ENCODE measurements at places on chromosomes 5 and 9. TPM values are rescaled to one million over a fixed set of nuclear protein-coding genes. Genes with fewer than 3 reads are reported as not detected.

DNA sequence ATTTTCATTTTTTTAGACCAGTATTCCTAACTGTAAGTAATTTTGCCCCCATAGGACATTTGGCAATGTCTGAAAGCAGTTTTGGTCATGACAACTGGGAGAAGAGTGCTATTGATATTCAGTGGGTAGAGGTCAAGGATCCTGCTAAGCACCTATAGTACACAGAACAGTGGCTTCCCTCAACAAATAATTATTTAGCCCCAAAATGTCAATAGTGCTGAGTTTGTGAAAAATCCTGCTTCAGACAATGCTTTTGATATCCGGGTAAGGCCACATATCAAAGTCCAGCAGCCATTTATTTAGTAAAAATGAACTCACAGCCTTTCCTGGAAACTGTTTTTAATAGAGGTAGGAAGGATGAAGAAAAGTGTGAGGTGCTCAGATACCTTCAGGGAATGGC lies 8.1 kb upstream of the TARS1 start:
- no peak overlapping the region for H3K4me3 ChIP-seq
- H3K27ac ChIP-seq, result no peak overlapping the region
- no peaks in the 10 kb centered on the region for H3K4me1 ChIP-seq
- no peaks in the 10 kb centered on the region for H3K36me3 ChIP-seq

GRCh38 chr5:151128817-151129216 lies 28.8 kb downstream of the ANXA6 start:
- H3K27ac ChIP-seq, result no peak overlapping the region
- no peaks in the 10 kb centered on the region for H3K4me1 ChIP-seq
- H3K36me3 ChIP-seq, result no peaks in the 10 kb centered on the region
- H3K4me3 ChIP-seq, result no peak overlapping the region
- no peak for DNase-seq
- H3K27me3 ChIP-seq, result no peaks in the 10 kb centered on the region

GRCh38 chr9:124639637-124640036 lies 131.5 kb downstream of the NR6A1 start:
- H3K36me3 ChIP-seq, result no peaks in the 10 kb centered on the region
- H3K27ac ChIP-seq, result no peak overlapping the region
- DNase-seq, result no peak
- no peaks in the 10 kb centered on the region for H3K27me3 ChIP-seq

DNA sequence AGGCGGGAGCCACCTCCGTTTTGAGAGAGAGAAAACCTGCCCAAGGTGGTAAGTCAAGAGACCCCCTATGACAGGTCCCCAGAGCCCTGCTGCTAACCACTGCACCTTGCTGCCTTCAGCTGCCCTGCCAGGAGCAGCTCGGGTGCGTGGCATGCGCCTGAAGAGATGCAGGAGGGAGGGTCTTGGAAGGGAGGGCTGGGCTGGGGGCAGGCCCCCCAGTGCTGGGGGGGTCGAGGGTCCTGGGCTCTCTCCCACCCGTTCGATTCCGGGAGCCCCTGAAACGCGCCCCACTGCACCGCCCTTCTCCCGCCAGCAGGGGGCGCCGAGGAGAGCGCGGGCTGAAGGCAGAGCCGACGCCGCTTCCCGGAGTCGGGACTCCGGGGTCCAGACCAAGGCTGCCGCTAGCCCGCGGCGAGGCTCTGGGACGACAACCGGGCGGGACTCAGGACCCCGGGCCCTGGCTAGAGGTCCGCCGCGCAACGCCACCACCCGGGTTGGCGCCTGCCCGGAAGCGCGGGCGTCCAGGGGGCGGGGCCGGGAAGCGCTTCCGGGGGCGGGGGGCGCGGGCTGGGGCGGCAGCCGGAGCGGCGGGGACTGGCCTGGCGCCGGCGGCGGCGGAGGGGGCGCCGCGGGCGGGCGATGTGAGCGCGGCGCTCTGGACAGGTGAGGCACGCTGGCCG lies at the start of gene ZBTB34:
Gene ZBTB34, plus strand, starts transcription at position 563 of the 680 bp plus-strand sequence. CDS start 18,761 bp downstream, outside the sequence.
- H3K4me1 ChIP-seq, result no peaks in the 10 kb centered on the region
- H3K36me3 ChIP-seq, result no peaks in the 10 kb centered on the region
- peak; percentile 66 for DNase-seq
- H3K27ac ChIP-seq, result peak within 1 kb of the TSS; percentile 96

- H3K4me3 ChIP-seq, result no peak overlapping the region
- H3K4me1 ChIP-seq, result no peaks in the 10 kb centered on the region
- H3K27ac ChIP-seq, result no peak overlapping the region
- no peak for DNase-seq
- no peaks in the 10 kb centered on the region for H3K36me3 ChIP-seq
These were observed 47.8 kb downstream of the KDM4C start for GRCh38 chr9:6805532-6805931.

GRCh38 chr5:152465140-152465539 lies 60.1 kb upstream of the NMUR2 start:
- H3K27ac ChIP-seq, result no peak overlapping the region
- no peaks in the 10 kb centered on the region for H3K4me1 ChIP-seq
- H3K36me3 ChIP-seq, result no peaks in the 10 kb centered on the region
- no peak overlapping the region for H3K4me3 ChIP-seq

DNA sequence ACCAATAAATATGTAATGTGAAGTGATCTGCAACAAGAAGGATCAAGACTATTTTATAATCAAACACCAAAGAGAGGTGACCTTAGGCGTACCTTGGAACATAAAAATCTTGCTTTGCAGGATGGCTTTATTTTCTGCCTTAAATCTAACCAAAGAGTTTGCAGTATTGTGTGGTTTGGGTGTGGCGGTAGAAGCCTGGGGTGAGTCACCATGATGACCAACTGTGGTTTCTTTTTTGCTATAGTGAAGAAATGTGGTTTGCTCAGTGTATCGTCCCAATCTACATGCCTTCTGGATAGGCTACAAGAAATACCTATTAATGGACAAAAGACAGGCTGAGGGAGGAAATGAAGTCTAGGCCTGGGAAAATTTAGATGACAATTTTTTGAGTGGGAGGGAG lies 5.1 kb upstream of the CAST start:
- no peak for DNase-seq
- H3K4me1 ChIP-seq, result no peaks in the 10 kb centered on the region
- H3K36me3 ChIP-seq, result no peaks in the 10 kb centered on the region
- no peaks in the 10 kb centered on the region for H3K27me3 ChIP-seq

DNA sequence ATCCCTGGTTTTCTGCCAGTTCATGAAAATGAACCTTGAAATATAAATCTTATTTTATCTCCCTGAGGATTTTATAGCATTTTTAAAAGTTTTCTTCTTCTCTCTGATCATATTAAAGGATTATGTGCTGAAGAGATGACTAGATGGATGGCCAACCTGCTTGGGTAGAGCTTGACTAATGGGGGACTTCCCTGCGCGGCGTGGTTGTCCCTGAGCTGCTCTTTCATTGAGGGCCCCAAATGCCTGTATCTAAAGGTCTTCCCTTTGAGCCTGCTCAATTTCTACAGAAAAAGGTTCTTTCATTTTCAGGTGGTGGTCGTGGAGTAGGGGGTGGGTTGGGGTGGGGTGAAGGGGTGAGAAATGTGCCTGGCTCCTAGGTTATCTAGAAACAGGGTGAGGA lies 20.5 kb upstream of the CDKN2AIPNL start:
- no peak overlapping the region for H3K4me3 ChIP-seq
- H3K4me1 ChIP-seq, result no peaks in the 10 kb centered on the region
- no peak overlapping the region for H3K27ac ChIP-seq
- no peak for DNase-seq
- no peaks in the 10 kb centered on the region for H3K27me3 ChIP-seq

- no peak for DNase-seq
- peak overlapping the region; percentile 91 for H3K27ac ChIP-seq
- H3K4me3 ChIP-seq, result no peak overlapping the region
- peaks cover 5% of the 10 kb centered on the region for H3K4me1 ChIP-seq
- H3K36me3 ChIP-seq, result no peaks in the 10 kb centered on the region
These were observed 41.2 kb upstream of the ABCA1 start for GRCh38 chr9:104969116-104969515.

GRCh38 chr5:135151256-135151655 lies 117.2 kb upstream of the PITX1 start:
- no peaks in the 10 kb centered on the region for H3K4me1 ChIP-seq
- DNase-seq, result no peak
- H3K27ac ChIP-seq, result no peak overlapping the region
- H3K4me3 ChIP-seq, result no peak overlapping the region
- no peaks in the 10 kb centered on the region for H3K36me3 ChIP-seq

- no peaks in the 10 kb centered on the region for H3K4me1 ChIP-seq
- no peak for DNase-seq
- no peaks in the 10 kb centered on the region for H3K36me3 ChIP-seq
- H3K27me3 ChIP-seq, result no peaks in the 10 kb centered on the region
These were observed 637.6 kb upstream of the SGCD start for GRCh38 chr5:155689406-155689805.

- peaks cover 4% of the 10 kb centered on the region for H3K4me1 ChIP-seq
- no peak for DNase-seq
- no peaks in the 10 kb centered on the region for H3K27me3 ChIP-seq
- no peak overlapping the region for H3K27ac ChIP-seq
- peak overlapping the region; percentile 12 for H3K4me3 ChIP-seq
These were observed 1.4 kb downstream of the EFNA5 start for GRCh38 chr5:107669096-107670031.

DNA sequence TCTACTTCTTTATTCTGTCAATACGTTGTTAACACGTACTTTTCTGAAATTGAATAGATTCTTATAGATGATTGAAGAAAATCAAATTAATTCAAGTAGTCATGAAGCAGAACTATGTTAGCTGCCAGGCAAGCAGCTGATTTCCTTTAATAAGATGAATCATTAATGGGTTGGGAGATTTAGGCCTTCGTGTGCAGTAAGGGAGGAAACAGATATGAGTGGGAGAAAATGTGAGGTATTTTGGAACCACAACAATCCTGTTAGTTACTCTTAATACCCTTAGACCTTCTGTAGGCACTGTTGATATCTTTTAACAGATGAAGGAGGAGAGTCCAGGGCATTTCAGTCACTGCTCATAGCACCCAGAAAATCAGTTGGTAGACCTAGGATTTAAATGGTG lies 121.0 kb downstream of the AOPEP start:
- H3K27me3 ChIP-seq, result no peaks in the 10 kb centered on the region
- DNase-seq, result no peak
- no peaks in the 10 kb centered on the region for H3K4me1 ChIP-seq
- no peaks in the 10 kb centered on the region for H3K36me3 ChIP-seq
- no peak overlapping the region for H3K4me3 ChIP-seq

- no peaks in the 10 kb centered on the region for H3K27me3 ChIP-seq
- H3K36me3 ChIP-seq, result no peaks in the 10 kb centered on the region
- H3K4me1 ChIP-seq, result no peaks in the 10 kb centered on the region
- no peak for DNase-seq
- no peak overlapping the region for H3K4me3 ChIP-seq
These were observed 145.0 kb downstream of the SLC12A2 start for GRCh38 chr5:128228521-128228920.

DNA sequence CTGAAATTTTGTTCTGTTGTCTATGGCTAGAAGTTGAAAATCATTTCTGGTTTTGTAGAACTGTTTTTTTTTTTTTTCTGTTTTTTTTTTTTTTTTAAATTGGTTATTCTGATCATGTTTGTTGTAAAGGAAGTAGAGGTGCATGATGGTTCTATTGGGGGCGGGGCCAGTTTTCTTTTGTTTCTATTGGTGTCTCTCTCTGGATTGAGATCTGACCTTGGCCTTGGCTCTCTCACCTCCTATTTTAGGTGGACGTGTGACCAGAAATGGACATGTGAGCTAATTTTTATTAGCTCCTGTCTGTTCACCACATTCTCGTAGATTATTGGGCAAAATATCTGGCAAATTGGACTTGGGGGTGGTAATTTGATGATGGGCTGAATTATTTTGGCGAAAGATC lies 3.2 kb downstream of the ZNF618 start:
- no peak overlapping the region for H3K4me3 ChIP-seq
- no peaks in the 10 kb centered on the region for H3K4me1 ChIP-seq
- H3K36me3 ChIP-seq, result no peaks in the 10 kb centered on the region
- H3K27me3 ChIP-seq, result no peaks in the 10 kb centered on the region

The HTR4 gene
- total RNA-seq, result 0.40 TPM

The NXNL2 gene
- total RNA-seq, result 32.4 TPM

The SREK1 gene
- 85.9 TPM for total RNA-seq

The FYB1 gene
- 16.5 TPM for total RNA-seq

The EQTN gene
- 0.97 TPM for total RNA-seq

The ARL14EPL gene
- not detected for total RNA-seq

All from uterus (tissue), 4 donors.